ENCODE measurements at places on chromosomes 2 and 18. TPM values are rescaled to one million over a fixed set of nuclear protein-coding genes. Genes with fewer than 3 reads are reported as not detected.

The SPTBN1 gene
- total RNA-seq: 776 TPM

The CFC1 gene
- not detected for total RNA-seq

The ATOH8 gene
- 69.4 TPM for total RNA-seq

The GAL3ST2 gene
- total RNA-seq: not detected

The CFAP221 gene
- 2.3 TPM for total RNA-seq

The FNDC4 gene
- 136 TPM for total RNA-seq

The TMEFF2 gene
- total RNA-seq: not detected

The ANTXR1 gene
- 51.9 TPM for total RNA-seq

The TPO gene
- total RNA-seq: 17.5 TPM

The REG3G gene
- total RNA-seq: not detected

The IL18RAP gene
- total RNA-seq: 13.8 TPM

The ASNSD1 gene
- 36.5 TPM for total RNA-seq

The CHRNG gene
- not detected for total RNA-seq

The UGT1A4 gene
- not detected for total RNA-seq

The SIX3 gene
- not detected for total RNA-seq

The BMP10 gene
- not detected for total RNA-seq

The ADRA2B gene
- total RNA-seq: 1.2 TPM

The IL36A gene
- not detected for total RNA-seq

The L3MBTL4 gene
- 7.5 TPM for total RNA-seq

The UCN gene
- total RNA-seq: 1.0 TPM

The GAREM2 gene
- total RNA-seq: 6.8 TPM

The C2orf78 gene
- total RNA-seq: not detected

The NUP35 gene
- 12.6 TPM for total RNA-seq

The POTEI gene
- total RNA-seq: not detected

The TSPYL6 gene
- total RNA-seq: not detected

The LNPK gene
- 57.0 TPM for total RNA-seq

The PROKR1 gene
- 1.3 TPM for total RNA-seq

The CCDC178 gene
- 3.7 TPM for total RNA-seq

The YWHAQ gene
- 183 TPM for total RNA-seq

The GPR35 gene
- 1.9 TPM for total RNA-seq

The TRABD2A gene
- total RNA-seq: 6.3 TPM

The RAB6D gene
- total RNA-seq: 0.10 TPM

The EML4 gene
- 46.2 TPM for total RNA-seq

The CRYBA2 gene
- not detected for total RNA-seq

The LYPD6 gene
- not detected for total RNA-seq

The INHA gene
- 0.45 TPM for total RNA-seq

The MLPH gene
- total RNA-seq: 7.3 TPM

The PCARE gene
- total RNA-seq: 0.06 TPM

The RSAD2 gene
- total RNA-seq: 5.2 TPM

The PRKAG3 gene
- not detected for total RNA-seq

The DCDC2C gene
- not detected for total RNA-seq

The ABCG5 gene
- total RNA-seq: not detected

The GPD2 gene
- total RNA-seq: 35.7 TPM

The PAIP2B gene
- total RNA-seq: 1.3 TPM

The EVX2 gene
- total RNA-seq: not detected

The CNDP1 gene
- not detected for total RNA-seq

The CHN1 gene
- total RNA-seq: 7.0 TPM

The ACVR1C gene
- total RNA-seq: 44.9 TPM

The MYCN gene
- 0.29 TPM for total RNA-seq

The BUB1 gene
- 0.26 TPM for total RNA-seq

The PPP1R7 gene
- 48.9 TPM for total RNA-seq

The TCF4 gene
- total RNA-seq: 159 TPM

The PPIL3 gene
- total RNA-seq: 19.8 TPM

The PIGN gene
- total RNA-seq: 23.2 TPM

Measured in mesenteric fat pad (tissue), 1 donor.